ENCODE measurements at places on chromosomes 2 and 18.

- DNase-seq = no peak
These were observed 46.5 kb upstream of the SLC1A4 start for GRCh38 chr2:64942693-64943092.

DNA sequence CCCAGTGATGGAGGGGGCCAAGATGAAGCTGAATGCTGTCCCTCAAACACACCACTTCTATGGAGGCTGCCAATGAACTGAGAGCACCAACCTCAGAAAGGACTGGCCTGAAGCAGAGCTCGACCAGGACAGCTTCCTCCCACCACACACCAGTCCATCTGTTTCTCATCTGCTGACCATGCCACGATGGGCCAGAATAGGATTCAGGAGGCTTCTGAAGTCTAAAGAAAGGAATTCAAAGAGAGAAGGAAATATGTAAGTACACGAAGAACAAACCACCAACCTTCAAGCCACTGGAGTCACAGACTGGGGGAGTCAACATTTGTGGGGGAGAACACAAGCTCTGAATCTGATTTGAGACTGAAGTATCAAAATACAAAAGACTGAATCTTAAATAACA lies 157.6 kb upstream of the CCDC68 start:
- DNase-seq = no peak

DNA sequence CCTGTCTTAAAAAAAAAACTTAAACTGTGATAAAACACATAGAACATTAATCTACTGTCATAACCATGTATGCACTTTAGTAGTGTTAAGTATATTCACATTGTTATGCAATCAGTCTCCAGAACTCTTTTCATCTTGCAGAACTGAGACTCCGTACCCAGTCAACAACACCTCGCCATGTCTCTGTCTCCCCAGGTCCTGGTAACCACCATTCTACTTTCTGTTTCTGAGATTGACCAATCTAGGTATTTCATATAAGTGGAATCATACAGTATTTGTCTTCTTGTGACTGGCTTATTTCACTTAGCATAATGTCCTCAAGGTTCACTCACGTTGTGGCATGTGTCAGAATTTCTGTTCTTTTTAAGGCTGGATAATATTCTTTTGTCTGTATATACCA lies 290.8 kb upstream of the CXCR4 start:
- DNase-seq = no peak

- DNase-seq = no peak
These were observed 334.2 kb downstream of the GRB14 start for GRCh38 chr2:164287056-164287455.

DNA sequence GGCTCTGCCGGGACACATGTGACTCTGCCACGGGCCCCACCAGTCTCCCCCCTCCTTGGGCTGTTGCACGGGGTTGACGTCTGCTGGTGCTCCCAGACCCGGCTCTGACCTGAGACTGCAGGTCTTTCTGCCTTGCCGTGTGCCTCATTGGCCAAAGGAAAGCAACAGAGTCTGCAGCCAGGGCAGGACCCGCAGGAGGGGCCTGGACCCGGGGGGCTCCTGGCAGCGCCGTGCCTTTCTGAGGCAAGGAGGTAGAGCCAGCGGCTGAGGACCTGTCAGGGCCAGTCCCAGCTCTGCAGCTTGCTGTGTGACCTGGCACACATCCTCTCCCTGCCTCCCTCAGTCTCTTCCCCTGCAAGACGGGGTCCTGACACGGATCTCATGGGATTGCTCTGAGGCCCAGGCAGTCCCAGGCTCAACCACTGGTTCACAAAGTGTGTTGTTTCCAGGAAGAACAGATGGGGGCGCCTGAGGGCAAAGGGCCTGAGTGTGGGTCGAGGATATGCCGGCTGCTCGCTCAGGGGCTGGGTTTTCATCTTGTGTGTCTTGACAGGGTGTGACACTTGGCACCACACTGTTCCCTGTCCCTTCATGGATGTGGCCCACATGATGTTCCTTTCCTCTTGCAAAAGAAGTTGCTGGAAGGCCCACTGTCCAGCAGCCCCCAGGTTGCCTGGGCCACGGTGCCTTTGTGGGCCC lies 9.0 kb downstream of the CAPN10 start:
- peak; percentile 89 for DNase-seq

DNA sequence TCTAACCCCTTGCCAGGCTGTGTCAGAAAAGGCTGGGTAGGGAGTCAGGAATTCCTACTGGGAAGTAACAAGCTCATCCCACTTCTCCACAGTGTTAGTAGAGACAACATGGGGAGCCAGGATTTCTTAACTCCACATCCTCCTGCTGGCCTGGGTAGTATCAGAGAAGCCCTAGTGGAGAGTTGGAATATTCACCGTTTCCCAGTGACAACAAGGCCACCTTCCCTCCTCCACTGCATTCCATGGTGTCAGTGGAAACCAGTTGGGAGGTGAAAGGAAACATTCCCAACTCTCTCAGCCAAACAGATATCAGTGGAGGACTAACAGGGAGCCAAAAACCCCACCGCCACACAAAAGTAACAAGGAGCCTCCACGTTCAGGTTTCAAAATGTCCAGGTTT lies 41.2 kb downstream of the SRD5A2 start:
- peak; percentile 77 for DNase-seq

DNA sequence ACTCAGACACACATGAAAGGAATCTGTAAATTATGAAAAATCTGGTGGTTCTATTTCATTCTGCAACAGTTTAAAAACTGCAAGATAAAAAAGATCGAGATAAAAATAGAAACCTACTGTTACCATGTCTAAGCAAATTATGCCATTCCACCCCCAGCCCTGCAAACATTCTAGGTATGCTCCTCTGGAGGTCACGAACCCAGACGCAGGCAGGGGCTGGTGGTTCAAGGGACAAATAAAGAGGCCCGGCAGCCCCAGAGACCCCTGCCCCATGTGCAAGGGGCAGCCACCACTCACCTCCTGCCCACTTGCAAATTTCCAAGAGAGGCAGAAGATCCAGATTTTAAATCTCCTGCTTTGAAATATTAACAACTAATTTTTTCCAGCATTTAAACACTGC lies 210.5 kb downstream of the ANAPC1 start:
- peak; percentile 29 for DNase-seq

GRCh38 chr18:12838178-12838634 lies 45.8 kb downstream of the PTPN2 start:
- peak; percentile 51 for DNase-seq

- DNase-seq = peak; percentile 79
These were observed 655 bp downstream of the ACTR3 start for GRCh38 chr2:113890253-113891235.

GRCh38 chr2:160429248-160430000 lies 64.2 kb downstream of the RBMS1 start:
- no peak for DNase-seq

DNA sequence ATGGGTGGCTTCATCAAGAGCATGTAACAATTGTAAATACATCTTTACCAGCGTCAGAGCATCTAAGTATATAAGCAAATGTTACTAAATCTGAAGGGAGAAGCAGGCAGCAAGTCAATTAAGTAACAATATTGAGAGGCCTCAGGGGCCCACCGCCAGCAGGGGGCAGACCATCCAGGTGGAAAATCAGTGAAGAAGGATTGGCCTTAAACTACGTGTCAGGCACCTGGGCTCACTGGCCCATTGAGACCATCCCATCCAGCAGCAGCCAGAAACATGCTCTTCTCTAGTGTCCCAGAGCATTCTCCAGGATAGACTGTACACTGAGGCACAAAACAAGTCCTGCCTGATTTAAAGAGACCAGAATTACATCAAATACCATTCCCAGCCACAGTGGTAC lies 96.2 kb upstream of the SNTG2 start:
- peak; percentile 94 for DNase-seq

DNA sequence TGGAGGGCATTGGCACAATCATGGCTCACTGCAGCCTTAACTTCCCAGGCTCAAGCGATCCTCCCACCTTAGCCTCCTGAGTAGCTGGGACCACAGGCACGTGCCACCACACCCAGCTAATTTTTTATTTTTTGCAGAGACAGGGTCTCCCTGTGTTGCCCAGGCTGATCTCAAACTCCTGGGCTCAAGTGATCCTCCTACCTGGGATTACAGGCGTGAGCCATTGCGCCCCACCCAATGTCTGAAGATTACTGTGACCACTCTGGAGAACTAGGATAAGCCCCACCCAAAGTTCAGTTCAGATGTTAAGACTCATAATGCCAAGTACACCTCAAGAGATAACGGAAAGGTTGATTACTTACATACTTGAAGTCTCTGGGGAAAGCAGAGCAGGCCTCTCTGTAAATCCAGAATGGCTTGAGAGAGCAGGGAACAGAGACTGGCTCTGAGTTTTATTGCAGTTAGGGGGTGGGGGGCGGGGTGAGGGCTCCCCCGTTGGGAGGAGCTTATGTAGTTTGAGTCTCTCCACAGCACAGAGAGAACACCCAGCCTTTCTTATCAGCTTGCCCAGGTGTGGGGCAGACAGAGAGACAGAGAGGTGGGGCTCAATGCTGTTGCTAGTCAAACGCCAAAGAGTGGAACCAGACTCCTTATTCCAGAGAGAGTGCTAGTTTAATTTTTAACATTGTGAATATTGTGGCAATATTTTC lies 26.5 kb upstream of the ERICH2 start:
- no peak for DNase-seq

- no peak for DNase-seq
These were observed 161.5 kb upstream of the NT5C1B start for GRCh38 chr2:18750672-18751554.

DNA sequence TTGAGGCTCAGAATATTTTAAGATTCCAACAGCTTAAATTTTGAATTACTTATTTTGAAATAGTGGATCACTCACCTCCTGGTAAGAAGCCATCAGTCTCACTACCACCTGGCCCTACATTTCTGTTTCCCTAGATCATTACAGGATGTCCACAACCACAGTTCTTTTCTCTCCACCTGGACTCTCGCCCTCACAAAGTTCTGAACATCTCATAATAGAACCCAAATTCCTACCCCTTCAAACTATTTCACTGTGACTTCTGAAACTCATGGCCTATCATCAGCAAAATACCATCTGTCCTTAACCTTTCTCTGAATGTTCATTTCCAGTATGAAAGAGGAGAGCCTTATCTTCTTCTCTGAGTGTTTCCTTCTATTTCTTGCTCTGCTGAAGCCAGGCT lies 299.2 kb upstream of the MGAT5 start:
- DNase-seq = no peak

DNA sequence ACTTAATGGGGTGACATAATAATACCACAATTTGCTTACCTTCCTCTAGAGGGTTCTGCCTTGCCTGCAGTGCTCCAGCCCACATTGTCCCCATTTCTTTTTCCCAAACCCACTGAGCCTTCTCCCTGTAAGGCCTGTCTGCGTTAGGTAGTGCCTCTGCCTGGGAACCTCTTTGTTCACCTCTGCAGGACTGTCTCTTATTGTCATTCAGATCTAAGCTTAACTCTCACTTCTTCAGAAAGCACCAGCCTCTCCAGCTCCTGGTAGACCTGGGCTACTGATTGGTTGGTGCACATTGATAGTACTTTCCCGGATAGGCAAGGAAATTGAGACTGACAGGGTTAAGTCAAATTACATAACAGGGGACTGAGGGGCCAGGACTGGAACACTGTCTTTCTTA lies 49.1 kb downstream of the CCDC85A start:
- peak; percentile 56 for DNase-seq

DNA sequence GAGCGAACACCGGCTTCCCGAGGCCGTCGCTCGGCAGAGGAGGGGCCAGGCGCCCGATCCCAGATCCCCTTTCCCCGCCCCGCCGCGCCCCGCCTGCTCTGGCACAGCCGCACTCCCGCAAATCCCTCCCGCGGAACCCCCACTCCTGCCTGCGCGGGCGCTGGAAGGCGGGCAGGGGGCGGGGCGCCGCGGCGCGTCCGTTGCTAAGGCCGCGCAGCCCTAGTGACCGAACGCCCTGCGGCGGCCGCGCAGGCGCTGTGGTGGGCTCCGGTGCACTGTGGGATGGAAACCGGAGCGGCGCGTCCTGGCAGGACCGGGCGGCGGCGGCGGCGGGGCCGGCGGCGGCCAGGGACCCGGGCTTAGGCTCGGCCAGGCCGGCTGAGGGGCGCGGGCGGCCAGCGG lies at the start of gene TRAF3IP1:
TRAF3IP1 (plus strand) TSS at position 273 of the 402 bp plus-strand sequence. CDS start 145 bp downstream, outside the sequence.
- peak; percentile 97 for DNase-seq

DNA sequence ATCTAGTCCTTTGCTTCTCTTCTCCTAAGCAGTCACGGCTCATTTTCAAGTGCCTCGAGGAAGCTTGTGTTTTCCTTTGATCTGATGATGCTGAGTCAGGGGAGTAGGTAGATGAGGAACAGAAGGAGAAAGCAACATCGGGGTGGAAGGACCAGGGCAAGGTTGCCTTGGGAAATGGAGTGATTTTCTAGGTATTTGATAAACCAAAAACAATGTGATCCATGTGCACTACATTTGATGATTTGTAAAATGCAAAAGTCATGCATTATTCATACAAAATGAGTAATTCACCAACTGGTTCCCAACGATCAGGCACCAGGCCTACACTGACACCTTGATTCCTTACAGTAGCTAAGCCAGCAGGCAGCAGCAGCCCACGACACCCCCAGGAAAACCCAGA lies 205.3 kb downstream of the ANAPC1 start:
- DNase-seq = no peak

- no peak for DNase-seq
These were observed 126.8 kb downstream of the ACOXL start for GRCh38 chr2:110858993-110859701.

DNA sequence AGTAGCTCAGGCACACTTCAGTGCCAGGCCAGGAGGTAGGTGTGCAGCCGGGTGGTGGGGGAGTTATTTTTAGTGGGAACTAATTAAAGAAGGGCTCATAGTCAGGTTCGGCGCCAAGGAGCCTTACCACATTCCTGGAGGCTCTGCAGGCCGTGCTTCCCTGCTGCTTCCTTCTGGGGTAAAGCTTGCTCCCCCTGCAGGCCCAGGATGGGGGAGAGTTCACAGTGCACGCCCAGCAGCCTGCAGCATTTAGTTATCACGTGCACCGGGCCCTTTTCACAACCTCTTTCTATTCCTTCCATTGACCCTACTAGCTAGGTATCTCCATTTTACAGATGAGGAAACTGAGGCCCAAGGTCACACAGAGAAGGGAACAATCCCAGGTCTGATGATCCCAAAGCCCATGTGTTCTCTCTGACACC lies 2.5 kb downstream of the KCNF1 start:
- peak; percentile 88 for DNase-seq

- DNase-seq = no peak
These were observed 323.5 kb downstream of the AFF3 start for GRCh38 chr2:99818842-99819241.

GRCh38 chr2:218985325-218986091 lies 524 bp upstream of the FEV start:
- peak; percentile 66 for DNase-seq

DNA sequence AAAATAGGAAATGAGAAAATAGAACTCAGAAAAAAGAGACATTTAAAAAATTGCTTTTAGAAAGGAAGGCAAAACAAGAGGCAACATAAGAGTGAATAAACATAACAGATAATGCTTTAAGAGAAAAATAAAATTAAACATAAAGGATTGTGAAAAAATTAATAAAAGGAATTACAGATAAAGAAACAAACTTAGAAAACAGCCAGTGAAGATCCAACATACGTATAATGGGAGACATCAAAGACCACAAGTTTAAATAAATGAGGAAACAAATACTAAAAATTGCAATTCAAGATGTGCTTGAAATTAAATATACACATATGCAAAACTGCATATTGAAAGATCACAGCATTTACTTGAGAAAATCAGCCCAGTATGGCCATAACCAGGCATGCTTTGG lies 448.9 kb downstream of the NBAS start:
- no peak for DNase-seq

GRCh38 chr2:57908736-57909161 lies 137.9 kb upstream of the VRK2 start:
- no peak for DNase-seq

- no peak for DNase-seq
These were observed 422.5 kb downstream of the CMPK2 start for GRCh38 chr2:6443061-6443823.

GRCh38 chr2:226048611-226049010 lies 649.1 kb downstream of the NYAP2 start:
- DNase-seq = no peak

GRCh38 chr2:132815516-132815915 lies 145.5 kb upstream of the LYPD1 start:
- no peak for DNase-seq

Data from endodermal cell (in vitro differentiated cells).